ENCODE measurements at places on chromosomes 2 and 18. TPM values are rescaled to one million over a fixed set of nuclear protein-coding genes. Genes with fewer than 3 reads are reported as not detected.

Gene EFHD1
- total RNA-seq = 1.3 TPM

Gene ALPP
- total RNA-seq = not detected

Gene KLHL30
- total RNA-seq = not detected

Gene DCDC2C
- not detected for total RNA-seq

Gene FAM124B
- 5.2 TPM for total RNA-seq

Gene SH3YL1
- total RNA-seq = 49.5 TPM
